ENCODE measurements at places on chromosomes 5 and 9. TPM values are rescaled to one million over a fixed set of nuclear protein-coding genes. Genes with fewer than 3 reads are reported as not detected.

Gene CPEB4
- 27.1 TPM for total RNA-seq

Gene KIF4B
- total RNA-seq: not detected

Gene SLC6A7
- total RNA-seq: not detected

Gene ADRB2
- total RNA-seq: 13.8 TPM

Gene CHSY3
- total RNA-seq: 0.24 TPM

Gene KIF27
- 0.34 TPM for total RNA-seq

Gene PTGER4
- total RNA-seq: 27.6 TPM

Gene TSSK1B
- 0.13 TPM for total RNA-seq

Gene CLIC3
- total RNA-seq: not detected

Gene PCSK1
- total RNA-seq: not detected

Gene RABGAP1
- total RNA-seq: 27.8 TPM

DNA sequence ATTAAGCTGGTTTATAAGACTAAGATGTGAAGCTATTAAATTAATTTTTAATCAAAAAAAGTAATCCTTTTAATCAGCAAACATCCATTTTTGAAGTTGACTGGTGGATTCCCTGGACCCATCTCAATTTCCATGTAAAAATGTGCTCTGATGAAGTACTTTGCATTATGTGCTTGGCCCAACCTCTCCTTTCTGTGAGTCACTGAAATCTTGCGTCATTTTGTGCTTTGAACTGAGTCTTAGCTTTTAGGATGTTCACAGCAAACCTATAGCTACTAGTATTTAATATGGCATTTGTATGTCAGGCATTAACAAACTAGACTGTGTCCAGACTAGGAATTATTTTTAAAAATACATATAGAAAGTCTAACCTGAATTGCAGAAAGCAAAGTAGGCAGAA is 55.0 kb upstream of the CDH12 start:
- DNase-seq: no peak

GRCh38 chr5:72018143-72018803 is 89.0 kb upstream of the MAP1B start:
- DNase-seq: peak; percentile 30

GRCh38 chr5:131068893-131069643 is 96.0 kb downstream of the HINT1 start:
- DNase-seq: no peak

DNA sequence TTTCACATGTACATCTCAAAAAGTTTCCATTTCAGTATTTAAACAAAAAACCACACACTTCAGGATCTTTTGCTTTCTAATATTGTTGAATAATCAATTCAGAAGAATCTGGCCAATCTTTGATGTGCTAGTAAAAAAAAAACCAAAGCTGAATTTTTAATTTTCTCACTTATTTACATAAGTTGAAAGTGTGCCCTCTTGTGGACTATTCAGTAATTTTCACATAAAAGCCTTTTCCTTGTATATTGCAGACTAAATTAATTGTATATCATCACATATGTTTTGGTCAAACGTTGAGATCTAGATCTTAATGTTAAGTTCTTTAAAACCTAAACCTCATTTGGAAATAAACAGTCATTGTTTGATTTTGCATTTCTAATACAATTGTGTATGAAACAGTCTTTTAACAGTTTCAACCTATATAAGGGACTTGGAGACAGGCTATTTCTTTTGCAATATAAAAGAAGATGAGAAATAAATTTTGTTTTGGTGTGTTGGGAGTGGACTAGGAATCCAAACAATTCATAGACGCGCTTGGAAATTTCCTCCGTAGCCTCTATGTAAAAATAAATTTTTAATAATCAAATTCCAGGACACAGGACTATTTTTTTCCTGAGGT is 68.1 kb downstream of the NIPBL start:
- DNase-seq: peak; percentile 33

- peak; percentile 10 for DNase-seq
These were observed 151.1 kb downstream of the TRPM6 start for GRCh38 chr9:74736646-74737045.

DNA sequence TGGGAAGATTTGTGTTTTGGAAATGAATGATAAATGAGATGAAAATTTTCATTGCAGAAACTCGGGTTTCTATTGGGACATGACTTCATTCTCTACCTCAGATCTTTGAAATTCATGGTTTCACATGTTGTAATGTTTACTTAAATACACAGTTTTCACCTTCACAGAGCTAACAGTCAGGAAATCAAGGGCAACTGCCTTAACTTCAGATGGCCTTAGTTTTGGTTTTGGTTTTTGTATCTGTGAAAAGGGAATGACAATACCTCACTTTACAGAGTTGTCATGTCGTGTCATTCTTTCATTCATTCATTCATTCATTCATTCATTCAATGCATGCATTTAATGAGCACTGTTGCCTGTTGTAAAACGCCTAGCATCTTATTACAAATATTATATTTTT is 41.9 kb downstream of the NIM1K start:
- DNase-seq: no peak

DNA sequence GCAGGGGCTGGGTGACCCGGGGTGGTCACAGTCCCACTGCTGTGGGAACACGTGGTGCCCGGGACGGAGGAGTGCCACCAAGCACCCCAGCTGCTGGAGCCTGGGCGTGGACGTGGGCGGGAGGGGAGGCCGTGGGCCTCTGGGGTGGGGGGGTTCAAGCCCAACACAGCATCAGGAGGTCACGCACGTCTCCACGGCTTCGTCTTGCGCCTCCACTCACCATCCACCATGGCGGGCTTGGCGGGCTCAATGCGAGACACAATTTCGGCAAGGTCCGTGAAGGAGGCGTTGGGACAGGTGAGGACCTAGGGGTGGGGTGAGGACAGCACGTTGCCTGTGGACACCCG is 2.2 kb upstream of the NSMF start:
- DNase-seq: no peak

GRCh38 chr5:72179028-72179815 is 71.9 kb downstream of the MAP1B start:
- peak; percentile 95 for DNase-seq

DNA sequence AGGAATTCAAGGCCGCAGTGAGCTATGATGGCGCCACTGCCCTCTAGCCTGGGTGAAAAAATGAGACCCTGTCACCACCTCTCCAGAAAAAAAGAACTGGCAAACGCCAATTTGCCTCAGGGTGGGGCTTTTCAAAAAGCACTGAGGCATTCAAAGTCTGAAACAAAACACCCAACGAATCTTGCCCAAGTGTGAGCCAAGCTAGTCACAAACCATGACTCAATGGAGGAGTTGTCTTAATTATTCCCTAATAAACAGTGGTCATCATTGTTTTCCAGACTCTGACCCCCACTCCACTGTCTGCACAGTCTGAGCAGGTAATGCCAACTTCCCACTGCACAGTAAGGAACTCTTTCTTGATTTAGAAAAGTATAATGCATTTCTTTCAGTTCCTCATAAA is 16.8 kb downstream of the FRMD3 start:
- DNase-seq: no peak

DNA sequence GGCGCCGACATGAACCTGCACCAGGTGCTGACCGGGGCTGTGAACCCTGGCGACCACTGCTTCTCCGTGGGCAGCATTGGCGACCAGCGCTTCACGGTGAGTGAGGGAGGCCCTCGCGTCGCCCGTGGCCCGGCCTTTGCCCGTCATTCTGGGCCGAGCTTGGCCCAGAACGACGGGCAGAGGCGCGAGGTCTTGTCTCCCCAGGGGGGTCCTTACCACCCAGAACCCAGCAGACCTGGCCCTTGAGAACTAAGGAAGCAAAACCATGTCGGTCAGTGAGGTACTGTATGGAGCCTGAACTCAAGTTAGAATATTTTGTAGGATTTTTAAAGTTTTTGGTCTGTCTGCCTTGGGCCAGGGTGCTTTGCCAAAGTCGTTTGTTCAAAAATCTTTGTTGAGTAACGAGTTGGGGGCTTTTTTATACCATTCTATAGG is 691 bp downstream of the DMXL1 start:
- DNase-seq: no peak

- DNase-seq: no peak
These were observed 129.6 kb downstream of the GLIS3 start for GRCh38 chr9:4170231-4170630.

DNA sequence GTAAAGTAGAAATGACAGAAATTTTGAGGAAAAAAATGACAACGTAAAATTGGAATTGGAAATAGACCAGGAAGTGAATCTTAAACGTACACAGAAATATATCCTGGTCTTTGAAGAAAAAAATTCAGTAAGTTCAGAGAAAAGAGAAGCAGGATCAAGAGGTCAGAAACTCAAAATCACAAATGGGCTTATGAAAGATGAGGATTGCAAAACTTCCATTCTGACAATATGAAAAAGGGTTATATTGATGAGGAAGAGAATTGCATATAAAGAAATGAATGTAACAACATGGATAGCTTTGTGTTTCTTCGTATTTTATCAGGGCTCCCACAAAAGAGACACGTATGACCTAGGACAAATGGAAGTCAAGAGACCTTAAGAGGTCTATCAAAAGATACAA is 58.1 kb downstream of the OXCT1 start:
- DNase-seq: no peak

DNA sequence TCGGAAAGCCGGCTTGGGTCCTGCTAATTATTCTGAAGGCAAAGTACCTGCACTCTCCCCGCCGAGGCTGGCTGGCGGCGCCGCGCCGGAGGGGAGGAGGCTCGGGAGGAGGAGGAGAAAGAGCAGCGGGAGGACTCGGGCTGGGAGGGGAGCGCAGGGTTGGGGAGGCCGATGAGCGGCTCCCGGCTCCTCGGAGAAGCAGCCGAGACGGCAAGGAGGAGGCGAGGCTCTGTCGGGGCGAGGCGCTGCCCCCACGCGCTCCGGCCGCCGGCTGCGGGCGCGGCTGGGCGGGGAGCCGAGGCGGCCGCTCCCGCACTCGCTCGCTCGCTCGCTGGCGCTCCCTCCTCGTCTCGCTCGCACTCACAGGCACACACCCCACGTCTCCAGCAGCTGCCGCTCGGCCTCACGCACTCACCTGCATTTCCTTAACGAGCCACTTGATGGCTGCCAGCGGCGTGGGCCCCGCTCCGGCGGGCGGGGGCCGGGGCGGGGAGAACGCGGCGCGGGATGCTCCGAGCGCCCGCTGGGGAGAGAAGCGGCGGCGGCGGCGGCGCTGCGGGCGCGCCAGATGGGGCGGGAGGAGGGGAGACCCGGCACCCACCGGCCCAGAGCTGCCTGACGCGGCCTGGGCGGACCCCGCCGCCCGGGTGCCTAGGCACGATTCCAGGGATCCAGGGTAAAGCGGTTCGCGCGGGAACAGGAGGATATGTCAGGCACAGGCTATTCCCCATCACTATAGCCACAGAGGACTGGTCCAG is at the start of gene PTPRD:
Gene PTPRD, minus strand, starts transcription at position 362 of the 758 bp plus-strand sequence.
- DNase-seq: no peak

GRCh38 chr5:59575648-59576445 is 317.7 kb downstream of the PDE4D start:
- no peak for DNase-seq

- peak; percentile 88 for DNase-seq
These were observed 89.4 kb downstream of the ANXA2R start for GRCh38 chr5:42950456-42951292.

DNA sequence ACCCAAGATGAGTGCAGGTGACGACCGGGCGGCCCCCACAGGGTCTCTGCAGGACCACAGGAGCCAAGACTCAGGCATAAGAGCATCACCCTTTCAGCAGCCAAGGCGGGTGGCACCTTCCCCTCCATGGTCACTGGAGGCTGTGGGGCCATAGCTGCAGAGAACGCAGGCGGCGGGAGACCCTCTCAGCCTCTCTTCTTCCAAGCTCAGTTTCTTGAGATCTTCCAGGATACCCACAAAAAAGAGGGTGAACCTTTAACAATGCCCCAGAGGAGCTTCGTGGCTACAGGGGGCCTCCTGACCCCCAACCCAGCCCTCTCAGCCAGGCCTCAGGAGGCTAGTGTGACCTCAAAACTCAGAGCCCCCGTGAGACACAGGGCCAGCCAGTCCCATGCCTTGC is 5.8 kb upstream of the TBC1D9B start:
- DNase-seq: no peak

GRCh38 chr5:2847608-2848007 is 96.1 kb upstream of the IRX2 start:
- DNase-seq: no peak

DNA sequence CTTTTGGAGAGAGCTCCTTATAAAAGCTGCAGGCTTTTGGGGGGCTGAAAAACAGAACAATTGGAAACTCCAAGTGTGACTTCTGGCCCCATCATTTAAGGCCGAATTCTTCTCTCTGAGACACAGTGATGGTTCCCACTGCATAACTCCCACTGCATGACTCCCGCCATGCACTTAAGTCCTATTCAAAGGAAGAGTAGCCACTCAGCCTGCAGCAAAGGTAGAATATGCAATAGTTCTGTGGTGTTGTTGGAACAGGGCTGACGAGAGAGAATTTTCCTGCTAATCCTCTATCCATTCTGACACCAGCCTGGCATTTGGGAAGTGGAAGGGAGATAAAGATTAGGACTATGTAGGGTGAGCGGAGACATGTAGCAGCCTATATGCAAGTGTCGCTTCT is 185.6 kb upstream of the ZNF462 start:
- no peak for DNase-seq

- no peak for DNase-seq
These were observed 4.7 kb upstream of the PSMB7 start for GRCh38 chr9:124419832-124420489.

GRCh38 chr5:5335700-5336264 is 86.7 kb upstream of the ICE1 start:
- DNase-seq: peak; percentile 92

DNA sequence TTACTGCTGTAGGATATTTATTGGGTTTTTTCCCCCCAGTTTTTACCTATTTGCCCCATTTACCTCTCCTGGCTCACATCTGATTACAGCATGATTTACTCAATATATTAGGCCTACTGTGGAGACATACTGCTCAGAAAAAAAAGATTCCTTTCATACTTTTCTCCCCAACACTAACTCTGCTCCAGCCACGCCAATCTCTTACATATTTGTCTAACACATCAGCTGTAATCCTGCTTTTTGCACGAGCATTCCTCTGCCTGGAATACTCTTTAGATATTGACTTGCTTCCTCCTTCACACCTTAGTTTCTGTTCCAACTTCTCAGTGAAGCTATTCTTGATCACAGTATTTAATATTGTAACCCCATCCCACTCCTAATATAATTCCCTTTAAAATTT is 158.1 kb upstream of the VCAN start:
- no peak for DNase-seq

DNA sequence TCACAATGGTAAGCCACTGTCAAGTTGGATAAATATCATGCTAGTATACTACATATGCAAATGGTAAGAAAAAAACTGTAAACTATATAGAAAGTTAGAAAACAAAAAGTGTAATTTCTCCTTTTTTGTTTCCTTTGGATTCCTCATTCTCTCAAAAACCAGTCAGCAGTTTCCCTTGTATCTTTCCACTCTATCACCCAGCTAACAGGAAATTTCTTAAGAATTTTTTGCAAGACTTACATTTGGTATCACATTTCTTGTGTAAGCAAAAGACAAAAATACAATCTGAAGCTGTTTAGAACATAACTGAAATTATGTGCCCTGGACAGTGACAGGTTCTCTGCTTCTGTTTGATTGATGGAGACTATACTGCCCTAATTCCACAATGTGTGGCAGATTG is 25.2 kb upstream of the MSH3 start:
- DNase-seq: no peak

Measured in SJSA1 (cell line).